ENCODE measurements at places on chromosomes 16 and 17.

DNA sequence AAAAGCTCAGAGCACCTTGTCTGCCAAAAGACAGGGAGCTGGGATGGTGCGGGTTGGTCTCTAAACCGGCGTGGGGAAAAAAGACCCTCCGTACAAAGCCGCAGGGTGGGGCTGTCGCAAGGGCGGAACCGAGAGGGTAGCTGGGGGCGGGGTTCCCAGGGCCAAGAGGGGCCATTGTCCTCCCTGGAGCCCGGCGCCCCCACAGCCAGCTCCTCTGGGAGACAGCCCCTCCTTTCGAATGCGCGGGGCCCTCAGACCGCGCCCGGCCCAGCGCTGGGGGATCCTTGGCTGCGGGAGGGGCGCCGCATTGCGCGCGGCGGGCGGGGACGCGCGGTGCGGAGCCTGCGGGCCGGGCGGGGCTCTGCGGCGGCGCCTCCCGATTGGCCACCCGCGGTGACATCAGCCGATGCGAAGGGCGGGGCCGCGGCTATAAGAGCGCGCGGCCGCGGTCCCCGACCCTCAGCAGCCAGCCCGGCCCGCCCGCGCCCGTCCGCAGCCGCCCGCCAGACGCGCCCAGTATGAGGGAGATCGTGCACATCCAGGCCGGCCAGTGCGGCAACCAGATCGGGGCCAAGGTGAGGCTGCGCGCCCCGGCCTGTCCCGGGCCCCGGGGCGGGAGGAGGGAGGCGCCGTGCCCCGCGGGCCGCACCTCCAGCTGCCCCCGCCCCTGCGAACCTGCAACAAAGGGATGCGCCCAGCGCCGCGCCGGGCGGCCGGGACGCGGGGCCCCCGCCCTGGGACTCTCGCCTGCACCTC lies at the start of gene TUBB3:
TUBB3 (plus strand) TSS at position 459 of the 756 bp plus-strand sequence; CDS start at position 519, 60 bp downstream.
- H3K27me3 ChIP-seq = peaks cover 15% of the 10 kb centered on the region
- DNase-seq = no peak

- H3K4me1 ChIP-seq = no peaks in the 10 kb centered on the region
- no peak for DNase-seq
- no peak overlapping the region for H3K27ac ChIP-seq
- no peak overlapping the region for H3K4me3 ChIP-seq
- no peaks in the 10 kb centered on the region for H3K27me3 ChIP-seq
These were observed 77.4 kb upstream of the SMURF2 start for GRCh38 chr17:64739316-64740058.

DNA sequence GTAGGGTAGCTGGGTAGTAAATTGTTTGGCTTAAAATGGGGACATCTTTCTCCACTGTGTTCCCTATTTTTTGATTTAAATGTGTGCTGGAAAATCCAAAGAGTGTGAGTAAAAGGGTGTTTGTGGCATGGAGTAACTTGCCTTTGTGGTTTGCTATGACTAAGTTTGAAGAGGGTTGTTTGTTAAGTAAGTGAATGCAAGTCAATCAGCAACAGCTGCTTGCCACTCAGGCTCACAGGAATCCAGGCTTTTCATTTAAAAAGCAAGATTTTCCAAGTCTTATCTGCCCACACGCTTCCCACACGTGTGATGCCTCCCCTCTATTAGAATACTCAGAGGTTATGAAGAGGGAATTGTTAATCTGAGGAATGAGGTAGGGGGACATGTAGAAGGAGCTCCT lies 847.7 kb upstream of the RBFOX1 start:
- no peak overlapping the region for H3K27ac ChIP-seq
- no peaks in the 10 kb centered on the region for H3K36me3 ChIP-seq
- no peak overlapping the region for H3K4me3 ChIP-seq

GRCh38 chr17:50797135-50797810 lies 30.0 kb upstream of the ANKRD40CL start:
- H3K4me3 ChIP-seq = no peak overlapping the region
- no peaks in the 10 kb centered on the region for H3K27me3 ChIP-seq
- H3K36me3 ChIP-seq = no peaks in the 10 kb centered on the region
- no peaks in the 10 kb centered on the region for H3K4me1 ChIP-seq
- H3K27ac ChIP-seq = no peak overlapping the region

DNA sequence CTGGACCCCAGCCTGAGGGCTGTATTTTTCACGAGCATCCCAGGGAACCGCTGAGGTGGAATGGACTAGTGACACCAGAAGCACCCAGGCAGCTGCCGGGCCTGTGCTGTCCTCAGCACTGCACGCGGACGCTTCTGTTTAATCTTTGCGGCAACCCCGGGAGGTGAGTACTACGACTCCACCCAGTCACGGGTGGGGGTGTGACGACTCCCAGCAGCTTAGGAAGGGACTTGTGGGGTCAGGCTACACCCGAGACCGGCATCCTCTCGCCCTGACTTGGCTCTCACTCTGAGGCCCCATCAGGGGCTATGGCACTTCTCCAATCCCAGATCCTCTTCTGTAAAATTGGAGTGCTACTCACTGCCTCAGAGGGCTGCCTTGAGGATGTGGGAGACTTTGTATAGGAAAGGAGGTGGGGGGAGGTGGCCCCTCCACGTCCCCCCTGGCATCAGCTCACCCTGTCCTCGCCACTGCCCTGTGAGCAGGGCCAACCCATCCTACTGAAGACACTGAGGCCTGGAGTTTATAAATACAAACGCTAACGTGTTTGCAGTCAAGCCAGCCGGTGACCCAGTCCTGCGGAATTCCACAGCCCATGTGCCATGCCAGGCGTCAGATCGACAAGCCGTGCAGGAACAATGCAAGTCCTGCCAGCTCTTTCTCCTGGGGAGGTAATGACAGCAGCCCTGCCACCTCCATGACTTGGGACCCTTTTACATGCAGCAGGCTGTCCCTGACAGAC lies 44.4 kb downstream of the PPL start:
- no peaks in the 10 kb centered on the region for H3K27me3 ChIP-seq
- no peaks in the 10 kb centered on the region for H3K4me1 ChIP-seq
- no peak for DNase-seq
- H3K4me3 ChIP-seq = no peak overlapping the region

GRCh38 chr16:75317532-75317931 lies 66.1 kb upstream of the BCAR1 start:
- no peak overlapping the region for H3K4me3 ChIP-seq
- peaks cover 19% of the 10 kb centered on the region for H3K4me1 ChIP-seq
- no peak for DNase-seq
- H3K36me3 ChIP-seq = peaks cover 5% of the 10 kb centered on the region

GRCh38 chr17:17548044-17548443 lies 43.5 kb downstream of the PEMT start:
- H3K27me3 ChIP-seq = no peaks in the 10 kb centered on the region
- no peak overlapping the region for H3K4me3 ChIP-seq
- no peak overlapping the region for H3K27ac ChIP-seq
- H3K4me1 ChIP-seq = no peaks in the 10 kb centered on the region
- H3K36me3 ChIP-seq = no peaks in the 10 kb centered on the region

Data from naive thymus-derived CD4-positive, alpha-beta T cell (primary cell).